ENCODE measurements at places on chromosomes 1 and 21. TPM values are rescaled to one million over a fixed set of nuclear protein-coding genes. Genes with fewer than 3 reads are reported as not detected.

DNA sequence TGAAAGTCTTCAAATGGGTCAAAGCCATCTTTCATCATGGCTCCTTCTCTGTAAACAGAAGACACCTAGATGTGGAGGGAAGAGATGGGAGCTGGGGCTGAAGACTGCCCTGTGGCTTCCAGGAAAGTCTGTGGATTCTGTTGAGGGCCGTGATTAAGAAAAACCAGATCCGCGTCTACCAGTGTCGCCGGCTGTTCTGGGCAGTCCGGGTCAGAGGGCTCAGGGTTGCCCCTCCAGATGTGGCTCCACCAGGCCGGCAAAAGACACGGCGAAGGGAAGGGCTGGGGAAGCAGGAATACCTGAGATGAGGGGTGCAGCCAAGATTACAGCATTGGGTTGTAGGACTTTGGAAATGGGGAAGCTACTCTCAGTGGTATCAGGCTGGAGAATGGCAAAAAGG lies 162.6 kb downstream of the RHOU start:
- H3K27me3 ChIP-seq, result no peaks in the 10 kb centered on the region
- no peaks in the 10 kb centered on the region for H3K4me1 ChIP-seq
- H3K27ac ChIP-seq, result no peak overlapping the region
- no peak for DNase-seq

GRCh38 chr1:119762409-119762808 lies 6.3 kb downstream of the HMGCS2 start:
- H3K36me3 ChIP-seq, result no peaks in the 10 kb centered on the region
- no peak overlapping the region for H3K27ac ChIP-seq
- no peaks in the 10 kb centered on the region for H3K27me3 ChIP-seq
- DNase-seq, result no peak
- no peaks in the 10 kb centered on the region for H3K4me1 ChIP-seq

DNA sequence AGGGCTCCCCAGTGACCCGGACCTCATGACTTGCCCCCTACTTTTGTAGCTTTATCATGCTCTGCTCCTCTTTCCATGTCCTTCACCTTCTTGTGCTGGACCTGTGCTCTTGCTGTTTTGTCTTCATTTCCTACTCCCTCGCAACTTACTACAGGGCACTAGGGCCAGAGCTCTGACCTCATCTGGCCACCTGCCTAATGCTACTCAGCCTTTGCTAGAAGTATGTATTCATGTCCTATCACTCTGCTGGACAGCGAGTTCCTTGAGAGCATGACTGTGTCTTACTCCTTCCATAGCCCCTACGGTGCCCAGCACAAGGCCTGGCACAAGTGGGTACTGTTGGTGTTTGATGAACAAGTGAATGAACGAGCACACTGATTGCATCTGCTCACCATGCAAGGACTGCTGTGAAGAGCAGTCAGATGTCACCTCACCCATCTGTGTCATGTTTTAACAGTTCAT lies 1.9 kb downstream of the MTFR1L start:
- DNase-seq, result no peak
- H3K4me1 ChIP-seq, result peaks cover 5% of the 10 kb centered on the region
- H3K27ac ChIP-seq, result no peak overlapping the region

DNA sequence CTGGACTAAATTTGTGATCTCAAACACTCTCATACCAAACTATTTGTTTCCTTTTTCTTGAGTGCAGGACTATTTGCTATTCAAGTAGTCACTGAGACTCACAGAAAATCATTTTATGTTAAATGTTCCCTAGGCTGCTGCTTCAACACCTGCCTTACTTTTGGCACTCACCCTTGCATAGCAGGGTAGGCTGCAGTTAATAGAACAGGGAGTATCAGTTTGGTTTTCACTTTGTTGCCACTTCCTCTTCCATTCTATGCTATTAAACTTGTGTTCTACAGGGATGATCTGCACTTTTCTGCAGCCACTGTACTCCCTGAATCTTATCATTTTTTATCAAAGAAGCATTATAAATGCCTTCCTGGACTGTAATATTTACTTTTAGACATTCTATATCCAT lies 148.7 kb upstream of the PRMT6 start:
- no peaks in the 10 kb centered on the region for H3K36me3 ChIP-seq
- H3K27ac ChIP-seq, result no peak overlapping the region
- DNase-seq, result no peak
- H3K4me3 ChIP-seq, result no peak overlapping the region

DNA sequence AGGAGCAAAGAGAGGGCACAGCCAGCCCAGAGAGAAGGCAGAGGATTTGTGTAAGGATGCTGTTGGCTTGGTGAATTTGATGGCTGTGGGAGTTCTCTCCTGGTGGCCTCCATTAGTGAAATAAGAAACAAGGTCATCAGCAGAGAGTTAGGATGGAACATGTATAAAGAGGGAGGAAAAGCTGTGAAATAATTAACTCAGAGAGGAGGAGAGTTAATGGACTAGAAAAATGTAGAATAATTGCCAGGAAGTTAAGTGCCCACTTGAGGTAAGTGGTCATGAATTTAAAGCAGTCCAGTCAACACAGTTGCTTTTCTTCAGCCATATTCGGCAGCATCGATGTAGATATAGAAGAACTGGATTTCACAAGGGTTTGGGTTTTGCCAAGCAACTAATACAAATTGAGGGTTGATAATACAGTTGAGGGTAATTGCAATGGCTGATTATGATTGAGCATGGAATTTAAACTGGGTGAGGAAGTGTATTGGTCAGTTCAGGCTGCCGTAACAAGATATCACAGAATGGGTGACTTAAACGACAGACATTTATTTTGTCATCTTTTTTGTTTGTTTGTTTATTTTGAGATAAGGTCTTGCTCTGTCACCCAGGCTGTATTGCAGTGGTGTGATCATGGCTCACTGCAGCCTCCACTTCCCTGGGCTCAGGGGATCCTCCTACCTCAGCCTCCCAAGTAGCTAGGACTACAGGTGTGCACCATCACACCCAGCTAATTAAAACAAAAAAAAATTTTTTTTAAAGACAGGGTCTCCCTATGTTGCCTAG lies 31.7 kb upstream of the KLF17 start:
- no peak for DNase-seq
- no peak overlapping the region for H3K4me3 ChIP-seq
- no peak overlapping the region for H3K27ac ChIP-seq

PAQR6 gene
- 12.2 TPM for total RNA-seq
